ENCODE measurements at places on chromosomes 12 and 14. TPM values are rescaled to one million over a fixed set of nuclear protein-coding genes. Genes with fewer than 3 reads are reported as not detected.

DNA sequence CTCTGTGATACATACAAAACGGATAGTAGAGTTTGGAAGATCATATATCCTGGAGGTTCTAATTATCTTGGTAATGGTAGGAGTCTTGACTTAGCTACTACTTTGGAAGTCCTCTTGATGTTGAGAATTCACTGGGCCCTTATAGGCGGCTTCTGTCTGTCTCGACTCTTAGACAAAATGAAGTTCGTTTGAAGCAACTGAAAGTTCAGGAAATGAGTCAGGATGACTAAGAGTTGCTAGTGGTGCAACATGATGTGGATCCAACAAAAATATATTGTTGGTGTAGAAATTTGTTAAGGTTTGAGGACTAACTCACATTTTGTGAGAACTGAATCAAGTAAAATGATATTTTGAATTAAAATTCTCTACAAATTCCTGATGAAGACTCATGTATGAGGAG, 272.7 kb downstream of the AEBP2 start:
- DNase-seq = no peak

DNA sequence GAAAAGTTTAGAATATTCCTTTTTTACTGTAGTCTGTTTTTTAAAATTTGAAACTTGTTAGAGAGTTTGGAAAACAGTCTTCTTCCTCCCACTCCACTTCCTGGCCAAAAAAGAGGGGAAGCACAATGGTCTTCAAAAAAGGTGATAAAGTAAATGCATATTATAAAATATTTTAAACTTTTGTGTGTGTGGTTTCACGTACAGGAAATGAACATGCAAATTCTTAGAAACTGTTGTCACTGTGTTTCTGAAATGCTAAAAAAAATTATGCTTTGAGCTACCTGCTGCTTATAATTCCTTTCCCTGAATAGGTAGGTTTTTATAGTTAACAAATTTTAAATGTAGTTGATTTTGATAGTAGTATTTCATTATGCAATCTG, 2.9 kb downstream of the FGFR1OP2 start:
- DNase-seq = no peak

KRT74 gene
- total RNA-seq = 0.10 TPM

RIPK3 gene
- 7.5 TPM for total RNA-seq

GRCh38 chr12:112788205-112788604, 3.3 kb upstream of the RPH3A start:
- DNase-seq = no peak

GRCh38 chr14:93464271-93464670, 33.5 kb downstream of the UNC79 start:
- no peak for DNase-seq

DNA sequence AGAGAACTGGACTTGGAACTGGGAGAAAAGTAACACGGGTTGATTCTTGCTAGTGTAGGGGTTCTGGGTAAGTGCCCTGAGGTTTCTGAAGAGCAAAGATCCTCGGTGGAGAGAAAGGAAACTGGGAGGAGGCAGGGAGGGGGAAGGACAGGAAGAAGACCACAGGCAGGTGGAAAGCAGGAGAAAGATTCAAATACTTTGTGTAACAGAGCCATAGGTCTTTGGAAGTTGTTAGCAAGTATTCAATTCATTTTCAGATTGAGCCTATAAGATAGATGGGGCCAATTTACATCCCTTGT, 1.3 kb downstream of the PNP start:
- no peak for DNase-seq

GRCh38 chr12:56626701-56627100, 3.4 kb downstream of the BAZ2A start:
- no peak for DNase-seq

AQP6 gene
- 0.22 TPM for total RNA-seq

- DNase-seq = no peak
Observed at GRCh38 chr12:107788690-107789458, 14.4 kb downstream of the ASCL4 start.

COL2A1 gene
- total RNA-seq = 227 TPM

ZNF740 gene
- 49.2 TPM for total RNA-seq

GRCh38 chr12:38771871-38772270, 133.5 kb downstream of the CPNE8 start:
- DNase-seq = no peak

CPNE6 gene
- not detected for total RNA-seq

- DNase-seq = no peak
Observed at GRCh38 chr14:89828471-89829165, 125.9 kb downstream of the EFCAB11 start.

SUPT16H gene
- 74.2 TPM for total RNA-seq

- DNase-seq = no peak
Observed at GRCh38 chr12:27305673-27306456, 26.8 kb upstream of the BMAL2 start.

GRCh38 chr12:14332482-14332881, 33.0 kb upstream of the ATF7IP start:
- DNase-seq = no peak

- DNase-seq = peak; percentile 95
Observed at GRCh38 chr12:116277467-116278278, at the start of gene MED13L. TSS of gene MED13L (minus strand) at chr12:116277693. CDS start at chr12:116277131, 562 bp downstream.

TBX5 gene
- 10.7 TPM for total RNA-seq

DNA sequence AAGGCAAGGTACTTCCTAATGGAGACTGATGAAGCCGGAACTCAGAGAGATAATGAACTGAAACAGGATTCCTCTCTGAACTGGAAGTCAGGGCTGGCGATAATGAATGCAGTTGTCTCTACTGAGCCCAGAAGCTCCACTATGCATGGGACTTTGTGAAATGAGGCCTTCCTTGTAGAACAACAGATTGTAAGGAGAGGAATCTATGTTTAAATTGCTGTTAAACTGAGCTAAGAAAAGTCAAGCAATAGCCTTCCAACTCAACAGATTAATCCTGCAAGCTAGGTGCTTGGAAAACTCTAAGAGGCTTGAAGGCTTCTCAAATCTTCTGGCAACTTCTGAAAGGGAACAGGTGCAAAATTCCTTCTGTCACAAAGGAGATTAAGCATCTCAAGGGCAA, 119.5 kb upstream of the ARHGAP5 start:
- no peak for DNase-seq

GYS2 gene
- total RNA-seq = not detected

DNA sequence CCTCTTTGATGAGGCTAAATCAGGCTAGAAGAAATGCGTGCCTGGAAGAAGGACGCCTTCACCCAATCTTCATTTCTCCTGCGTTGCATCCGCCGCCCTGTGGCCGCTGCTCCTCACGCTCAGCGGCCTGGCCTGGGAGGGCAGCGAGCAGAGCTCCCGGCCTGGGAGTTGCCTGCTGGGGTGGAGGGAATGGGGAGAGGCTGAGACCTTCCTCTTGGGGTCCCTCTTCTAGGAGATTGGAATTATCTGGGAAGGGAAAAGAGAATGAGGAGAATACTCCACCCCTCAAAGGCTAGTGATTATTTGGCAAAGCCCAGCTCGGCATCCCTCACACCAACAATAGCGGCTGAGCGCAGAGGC, 2.4 kb upstream of the HOXC12 start:
- no peak for DNase-seq

KLRC1 gene
- not detected for total RNA-seq

DNA sequence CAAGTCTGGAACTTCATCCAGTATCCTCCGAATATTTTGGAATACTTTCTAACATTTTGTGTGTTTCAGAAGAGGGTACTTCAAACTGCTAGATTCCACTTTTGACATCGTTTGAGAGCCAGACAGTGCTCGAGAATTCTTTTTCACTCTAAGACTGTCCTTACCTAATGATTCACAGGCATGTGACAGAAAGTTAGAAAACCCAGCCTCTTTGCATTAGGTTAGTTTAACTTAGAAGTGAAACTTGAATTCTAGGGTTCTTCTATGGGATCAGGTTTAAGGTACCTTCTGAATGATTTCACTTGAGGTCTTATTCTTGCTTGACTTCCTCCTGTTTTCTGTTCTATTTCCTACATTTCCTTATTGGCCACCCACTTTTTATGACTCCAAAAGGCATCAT, 431.8 kb downstream of the SLC6A15 start:
- DNase-seq = no peak

DNA sequence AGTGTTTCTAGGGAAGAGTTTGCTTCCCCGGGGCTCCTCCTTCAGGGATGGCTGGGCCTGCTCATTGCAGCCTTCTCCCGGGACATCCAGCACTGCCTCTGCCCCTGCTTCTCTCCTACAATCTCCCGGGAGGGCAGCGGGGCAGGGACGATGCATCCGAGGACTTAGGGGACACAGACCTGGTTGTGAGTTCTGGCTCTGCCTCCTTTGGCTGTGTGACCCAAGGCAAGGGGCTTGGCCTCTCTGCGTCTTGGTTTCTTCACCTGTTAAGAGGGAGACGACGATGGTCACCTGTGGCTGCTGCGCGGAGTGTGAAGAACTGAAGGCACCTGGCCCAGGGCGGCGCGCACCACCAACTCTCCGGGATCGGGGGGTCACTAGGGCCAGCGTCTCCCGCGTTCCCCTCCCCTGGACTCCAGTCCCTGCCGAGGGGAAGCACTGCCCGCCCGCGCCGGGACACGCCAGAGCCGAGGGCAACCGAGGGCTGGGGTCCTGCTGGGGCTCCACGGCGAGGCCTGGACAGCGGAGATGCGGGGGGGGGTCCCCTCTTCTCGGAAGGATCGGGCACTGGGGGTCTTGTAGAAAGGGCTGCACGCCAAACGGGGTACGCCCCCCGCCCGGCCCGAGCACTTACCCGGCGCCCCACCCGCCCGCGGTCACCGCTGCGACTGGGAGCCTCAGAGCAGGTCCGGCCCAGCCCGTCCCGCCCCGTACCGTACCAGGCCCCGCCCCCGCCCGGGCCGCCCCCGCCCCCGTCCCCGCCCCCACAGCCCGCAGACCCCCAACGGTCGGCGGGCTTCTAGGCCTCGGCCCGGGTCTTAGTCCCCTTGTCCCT, at the start of gene HVCN1:
Gene HVCN1 (minus strand): TSS at position 670 of the 835 bp plus-strand sequence. CDS start 5,870 bp downstream, outside the sequence.
- DNase-seq = peak; percentile 73

DNA sequence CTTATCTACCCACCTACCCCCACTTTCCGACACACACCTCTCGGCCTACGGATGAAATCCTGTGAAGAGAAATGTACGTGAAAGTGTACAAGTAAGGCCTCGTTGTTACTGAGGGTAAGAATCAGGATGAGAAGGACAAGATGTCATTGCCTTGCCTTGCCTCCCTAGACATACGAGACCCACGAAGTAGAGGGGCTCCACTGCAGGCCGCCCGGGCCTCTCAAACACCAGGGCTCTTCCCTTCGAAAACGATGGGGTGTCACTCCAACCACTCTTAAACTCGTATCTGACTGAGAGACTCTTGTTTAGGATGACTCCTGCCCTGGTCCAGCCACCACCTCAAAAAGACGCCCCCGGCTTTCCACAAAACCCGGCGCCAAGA, 498 bp downstream of the RACGAP1 start:
- no peak for DNase-seq

GRCh38 chr12:116803013-116803736, 65.1 kb downstream of the RNFT2 start:
- no peak for DNase-seq

GPR65 gene
- total RNA-seq = not detected

HOTAIR gene
- total RNA-seq = not detected

GRCh38 chr12:110869026-110869425, 22.2 kb downstream of the CCDC63 start:
- DNase-seq = no peak

HHIPL1 gene
- total RNA-seq = 1.4 TPM

GARIN6 gene
- total RNA-seq = not detected

NRL gene
- 1.3 TPM for total RNA-seq

DNA sequence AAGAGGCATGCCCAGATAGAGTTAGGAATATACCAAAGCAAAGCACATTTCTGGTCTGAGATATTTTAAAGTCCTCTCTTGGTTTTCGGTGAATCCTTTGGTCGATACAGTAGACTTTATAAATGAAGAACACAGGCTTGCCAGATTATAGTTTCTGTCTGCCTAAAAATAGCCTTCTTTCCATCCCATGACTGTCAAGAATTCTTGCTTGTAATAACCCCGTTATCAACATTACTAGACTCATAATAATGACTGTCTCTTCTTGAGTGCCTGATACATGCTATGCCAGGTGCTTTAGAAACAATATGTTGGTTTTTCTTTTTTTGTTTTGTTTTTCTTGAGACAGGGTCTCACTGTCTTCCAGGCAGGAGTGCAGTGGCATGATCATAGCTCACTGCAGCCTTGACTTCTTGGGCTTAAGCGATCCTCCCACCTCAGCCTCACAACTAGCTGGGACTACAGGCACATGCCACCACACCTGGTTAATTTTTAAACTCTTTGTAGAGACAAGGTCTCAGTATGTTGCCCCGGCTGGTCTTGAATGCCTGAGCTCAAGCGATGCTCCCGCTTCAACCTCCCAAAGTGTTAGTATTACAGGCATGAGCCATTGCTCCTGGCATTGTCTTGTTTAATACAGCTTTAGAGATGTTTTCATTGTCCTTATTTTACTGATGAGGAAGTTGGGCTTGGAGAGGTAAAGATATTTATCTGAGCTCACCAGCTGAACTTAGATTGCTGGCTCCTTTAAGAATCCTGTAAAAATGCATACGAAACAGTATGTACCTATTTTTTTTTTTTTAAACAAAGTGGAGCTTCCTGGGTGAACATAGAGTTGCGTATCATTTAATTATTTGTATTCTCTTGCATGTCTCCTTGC, 30.4 kb downstream of the CHST11 start:
- no peak for DNase-seq

- no peak for DNase-seq
Observed at GRCh38 chr12:131510431-131510830, 200.5 kb upstream of the SFSWAP start.

POTEM gene
- not detected for total RNA-seq

All from type B pancreatic cell (in vitro differentiated cells).